ENCODE measurements at places on chromosomes 3 and 15. TPM values are rescaled to one million over a fixed set of nuclear protein-coding genes. Genes with fewer than 3 reads are reported as not detected.

DNA sequence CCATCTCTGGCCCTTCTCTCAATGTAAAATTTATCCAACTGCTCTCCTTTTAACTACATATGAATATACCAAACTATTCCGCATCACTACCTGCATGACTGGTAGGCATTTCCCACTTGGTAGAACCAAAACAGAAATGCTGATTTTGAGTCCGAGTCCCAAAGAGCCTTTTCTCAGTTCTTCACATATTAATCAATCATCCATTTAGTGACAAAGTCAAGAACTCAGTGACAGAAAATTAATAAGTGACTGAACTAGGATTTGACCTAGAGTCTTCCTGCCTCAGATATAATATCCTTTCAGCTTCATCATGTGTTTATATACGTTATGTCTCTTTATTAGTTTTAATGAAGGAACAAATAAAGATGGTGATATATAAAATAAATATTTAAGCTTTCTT is 700.6 kb upstream of the GOLIM4 start:
- DNase-seq = no peak

Gene BCL2A1
- polyA plus RNA-seq = 0.33 TPM

Gene CILP
- 28.4 TPM for polyA plus RNA-seq

DNA sequence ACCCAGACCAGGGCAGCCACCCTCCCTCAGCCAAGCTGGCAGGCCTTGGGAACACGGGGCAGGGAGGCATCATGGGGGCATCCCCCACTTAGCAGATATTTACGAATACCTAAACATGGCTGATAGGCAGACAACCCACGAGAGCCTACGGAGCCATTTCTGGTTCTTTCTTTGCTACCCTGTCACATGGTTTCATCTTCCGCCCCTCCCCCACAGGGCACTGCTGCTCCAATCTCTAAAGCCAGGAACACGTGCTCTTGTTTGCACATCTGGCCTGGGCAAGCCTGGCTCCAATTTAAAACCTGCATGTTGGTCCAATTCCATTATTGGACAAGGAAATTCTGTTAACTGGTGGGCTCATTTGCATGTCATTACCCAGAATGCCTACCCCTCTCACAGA is 447.4 kb upstream of the NR2F2 start:
- DNase-seq = no peak

Gene KNG1
- polyA plus RNA-seq = 4.0 TPM

Gene DCP1A
- 22.1 TPM for polyA plus RNA-seq

Gene C3orf85
- polyA plus RNA-seq = not detected

DNA sequence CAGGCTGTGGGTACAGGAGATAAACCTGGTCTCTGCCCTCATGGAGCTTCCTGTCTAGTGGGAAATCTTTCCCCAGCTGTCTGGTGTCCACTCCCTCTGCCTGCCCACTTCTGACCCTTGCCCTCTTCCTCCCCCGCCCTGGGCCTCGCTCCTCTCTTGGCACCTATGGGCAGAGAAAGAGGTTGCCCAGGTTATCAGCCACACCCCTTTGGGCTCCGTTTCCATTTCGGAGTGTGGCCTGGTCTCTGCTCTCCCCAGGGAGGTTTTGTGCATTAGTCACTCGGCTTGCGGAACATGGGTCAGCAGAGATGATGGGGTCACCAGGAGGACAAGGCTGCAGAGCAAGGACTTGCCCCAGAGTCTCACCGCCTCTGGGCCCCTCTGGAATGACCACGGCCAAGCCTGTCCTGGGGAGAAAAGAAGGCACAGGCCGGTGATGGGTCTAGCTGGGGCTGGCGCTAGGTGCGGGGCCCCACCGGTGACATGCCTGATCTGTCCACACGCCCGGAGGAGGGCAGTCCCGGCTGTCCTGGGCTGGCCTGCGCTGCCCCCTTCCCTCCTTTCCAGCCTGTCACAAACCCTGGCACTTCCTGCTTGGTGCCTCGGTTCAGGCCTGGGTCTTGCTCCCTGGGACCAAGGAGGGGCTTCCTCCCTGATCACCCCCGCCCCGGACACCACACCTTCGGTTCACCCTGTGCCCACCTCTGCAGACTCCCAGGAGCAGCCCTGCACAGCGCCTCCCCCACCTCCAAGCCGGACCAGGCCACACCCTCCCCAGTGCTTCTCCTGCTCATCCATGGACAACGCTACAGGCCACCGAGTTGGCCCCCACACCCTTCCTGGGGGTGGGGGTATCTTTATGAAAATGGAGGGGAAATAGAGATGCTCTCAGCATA is 35.6 kb upstream of the MUC4 start:
- DNase-seq = no peak

GRCh38 chr3:194030372-194030771 is 105.6 kb upstream of the HES1 start:
- DNase-seq = no peak

DNA sequence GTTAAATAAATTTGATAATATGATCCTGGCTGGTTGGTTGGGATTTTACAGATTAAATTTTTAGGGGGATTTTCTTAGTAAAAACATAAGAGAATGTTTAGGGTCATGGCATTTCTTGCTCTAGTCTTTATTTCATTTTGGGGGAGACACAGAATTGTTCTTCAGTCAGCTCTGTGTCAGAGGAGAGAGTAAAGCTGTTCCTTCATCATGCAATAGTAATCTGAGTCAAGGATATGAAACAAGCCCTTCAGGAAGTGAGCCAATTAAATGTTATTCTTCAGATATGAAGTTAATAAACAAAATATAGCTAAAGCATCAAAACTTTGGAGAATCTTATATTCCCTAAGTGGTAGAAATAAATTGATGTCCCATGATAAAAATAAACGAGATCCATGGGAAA is 22.9 kb upstream of the SLC4A7 start:
- DNase-seq = no peak

GRCh38 chr3:126661532-126662364 is 6.8 kb upstream of the TXNRD3 start:
- DNase-seq = no peak

Gene CCK
- 8.2 TPM for polyA plus RNA-seq

- DNase-seq = no peak
Observed at GRCh38 chr3:48938156-48938555, 19.5 kb downstream of the ARIH2 start.

DNA sequence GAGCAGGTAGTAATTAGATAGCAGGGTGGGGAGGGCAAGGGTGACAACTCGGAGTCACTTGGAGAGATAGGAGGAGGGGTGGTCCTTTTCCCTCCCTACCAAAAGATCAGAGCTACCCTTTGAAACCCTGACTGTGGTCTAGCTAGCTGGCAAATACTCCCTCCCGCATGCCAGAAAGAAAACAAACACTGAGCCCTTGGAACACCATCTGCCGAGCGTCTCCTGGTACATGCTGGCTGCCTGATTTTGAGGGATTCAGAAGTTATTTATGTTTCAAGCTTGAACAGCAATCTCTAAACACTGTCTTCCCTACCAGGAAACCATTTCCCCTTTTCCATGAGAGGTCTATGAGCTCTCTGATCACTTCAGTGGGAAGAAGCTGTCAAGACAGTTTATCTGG is 291.6 kb upstream of the CFAP20DC start:
- no peak for DNase-seq

- DNase-seq = no peak
Observed at GRCh38 chr3:109927161-109927560, 589.8 kb upstream of the DPPA4 start.

Gene SERINC4
- polyA plus RNA-seq = not detected

DNA sequence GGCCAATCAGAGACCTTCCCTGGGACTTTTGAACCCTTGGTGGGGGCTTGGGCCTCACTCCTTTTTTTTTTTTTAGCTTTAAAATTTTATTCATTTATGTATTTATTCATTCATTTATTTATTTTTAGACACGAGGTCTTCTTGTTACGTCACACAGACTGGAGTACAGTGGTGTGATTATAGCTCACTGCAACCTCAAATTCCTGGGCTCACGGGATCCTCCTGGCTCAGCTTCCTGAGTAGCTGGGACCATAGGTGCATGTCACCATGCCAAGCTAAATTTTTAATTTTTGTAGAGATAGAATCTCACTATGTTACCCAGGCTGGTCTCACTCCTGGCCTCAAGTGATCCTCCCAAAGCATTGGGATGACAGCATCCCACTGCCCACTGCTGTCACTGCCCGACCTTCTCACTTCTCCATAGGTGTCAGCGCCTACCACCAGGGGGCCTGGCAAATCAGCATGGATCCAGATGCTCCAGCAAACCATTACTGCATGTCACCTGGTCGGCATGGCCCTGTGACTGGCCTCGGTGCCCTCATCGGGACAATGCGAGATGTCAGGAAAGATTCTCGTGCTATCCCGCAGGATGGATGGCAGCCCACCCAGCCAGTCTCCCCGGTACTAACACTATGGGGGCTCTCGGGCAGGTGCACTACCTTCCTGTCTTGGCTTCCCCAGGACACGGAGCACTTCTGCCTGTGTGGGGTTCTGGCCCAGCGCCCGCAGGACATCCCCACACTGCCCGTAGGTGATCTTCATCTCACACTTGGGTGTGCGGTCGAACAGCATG is 3.0 kb downstream of the MYL3 start:
- no peak for DNase-seq

- DNase-seq = no peak
Observed at GRCh38 chr3:105613120-105613519, 246.4 kb downstream of the ALCAM start.

Measured in muscle of arm (tissue), 14 donors.